ENCODE measurements at places on chromosomes 11 and 22. TPM values are rescaled to one million over a fixed set of nuclear protein-coding genes. Genes with fewer than 3 reads are reported as not detected.

SYT13 gene
- 0.05 TPM for total RNA-seq

LZTR1 gene
- total RNA-seq, result 82.4 TPM

APOBEC3F gene
- total RNA-seq, result 8.3 TPM

CRYBB3 gene
- total RNA-seq, result not detected

METTL15 gene
- total RNA-seq, result 8.1 TPM

SLC22A12 gene
- total RNA-seq, result not detected

ARHGAP8 gene
- total RNA-seq, result 0.53 TPM

ARHGAP20 gene
- 0.03 TPM for total RNA-seq

PDE2A gene
- total RNA-seq, result 0.60 TPM

MRGPRF gene
- 0.18 TPM for total RNA-seq

GGTLC3 gene
- not detected for total RNA-seq

C2CD2L gene
- 22.0 TPM for total RNA-seq

EXPH5 gene
- total RNA-seq, result 0.71 TPM

RAG1 gene
- total RNA-seq, result 0.08 TPM

OR5F1 gene
- total RNA-seq, result not detected

RGL4 gene
- 7.4 TPM for total RNA-seq

PIH1D2 gene
- total RNA-seq, result 0.34 TPM

MPZL3 gene
- total RNA-seq, result 52.7 TPM

SCGB1C1 gene
- total RNA-seq, result not detected

SHISA8 gene
- total RNA-seq, result 5.6 TPM

VPS11 gene
- total RNA-seq, result 24.1 TPM

KRTAP5-1 gene
- not detected for total RNA-seq

CHKA gene
- 18.9 TPM for total RNA-seq

MS4A6E gene
- not detected for total RNA-seq

TRMT112 gene
- total RNA-seq, result 432 TPM

GSTT2B gene
- not detected for total RNA-seq

SLC25A22 gene
- total RNA-seq, result 156 TPM

LMF2 gene
- 79.9 TPM for total RNA-seq

MADD gene
- total RNA-seq, result 55.6 TPM

PTPMT1 gene
- total RNA-seq, result 47.1 TPM

KRTAP5-11 gene
- total RNA-seq, result not detected

MMP8 gene
- total RNA-seq, result not detected

FGF4 gene
- total RNA-seq, result not detected

CCDC87 gene
- 0.16 TPM for total RNA-seq

MRPL23 gene
- total RNA-seq, result 220 TPM

LGR4 gene
- 0.61 TPM for total RNA-seq

B4GALNT4 gene
- total RNA-seq, result 6.1 TPM

LYVE1 gene
- 0.27 TPM for total RNA-seq

CNTN5 gene
- total RNA-seq, result not detected

PATE2 gene
- total RNA-seq, result not detected

CASP12 gene
- not detected for total RNA-seq

CCDC81 gene
- total RNA-seq, result 0.37 TPM

GATD1 gene
- total RNA-seq, result 49.8 TPM

SYVN1 gene
- total RNA-seq, result 36.8 TPM

ZNF280A gene
- total RNA-seq, result not detected

ZP1 gene
- not detected for total RNA-seq

MMP11 gene
- 0.65 TPM for total RNA-seq

SRSF8 gene
- 63.4 TPM for total RNA-seq

AASDHPPT gene
- total RNA-seq, result 55.9 TPM

KRTAP5-7 gene
- total RNA-seq, result not detected

MS4A8 gene
- not detected for total RNA-seq

HBG1 gene
- total RNA-seq, result 2.4 TPM

DDIAS gene
- 15.2 TPM for total RNA-seq
